Right atrium auricular region (tissue), 2 donors: ENCODE measurements at places on chromosomes 7 and 10. TPM values are rescaled to one million over a fixed set of nuclear protein-coding genes. Genes with fewer than 3 reads are reported as not detected.

BMPR1A gene
- total RNA-seq = 41.2 TPM

DNAJC9 gene
- 6.9 TPM for total RNA-seq

BBS9 gene
- 13.3 TPM for total RNA-seq

TMEM178B gene
- 48.7 TPM for total RNA-seq

NME8 gene
- total RNA-seq = not detected

HGF gene
- 3.5 TPM for total RNA-seq

PRKAR1B gene
- 15.9 TPM for total RNA-seq

SAP25 gene
- not detected for total RNA-seq

ASZ1 gene
- not detected for total RNA-seq

GSTO1 gene
- total RNA-seq = 257 TPM

UCMA gene
- total RNA-seq = not detected

GLRX3 gene
- total RNA-seq = 49.5 TPM

RASA4B gene
- total RNA-seq = 7.5 TPM

H2BK1 gene
- not detected for total RNA-seq

ERVW-1 gene
- total RNA-seq = not detected

PFKP gene
- total RNA-seq = 55.2 TPM

GHRHR gene
- not detected for total RNA-seq

ZYX gene
- total RNA-seq = 48.3 TPM

CRHR2 gene
- 0.22 TPM for total RNA-seq

TUBB8 gene
- not detected for total RNA-seq

ASB4 gene
- 1.5 TPM for total RNA-seq

GNAT3 gene
- total RNA-seq = not detected

RPEL1 gene
- not detected for total RNA-seq

POR gene
- total RNA-seq = 53.4 TPM

PPP1R9A gene
- total RNA-seq = 23.4 TPM
